Activated T-cell treated with anti-CD3 and anti-CD28 coated beads for 24 hours (primary cell): ENCODE measurements at places on chromosomes 1 and 21.

- DNase-seq = peak; percentile 61
Measured at GRCh38 chr1:234608911-234609690, 877 bp downstream of the IRF2BP2 start.

DNA sequence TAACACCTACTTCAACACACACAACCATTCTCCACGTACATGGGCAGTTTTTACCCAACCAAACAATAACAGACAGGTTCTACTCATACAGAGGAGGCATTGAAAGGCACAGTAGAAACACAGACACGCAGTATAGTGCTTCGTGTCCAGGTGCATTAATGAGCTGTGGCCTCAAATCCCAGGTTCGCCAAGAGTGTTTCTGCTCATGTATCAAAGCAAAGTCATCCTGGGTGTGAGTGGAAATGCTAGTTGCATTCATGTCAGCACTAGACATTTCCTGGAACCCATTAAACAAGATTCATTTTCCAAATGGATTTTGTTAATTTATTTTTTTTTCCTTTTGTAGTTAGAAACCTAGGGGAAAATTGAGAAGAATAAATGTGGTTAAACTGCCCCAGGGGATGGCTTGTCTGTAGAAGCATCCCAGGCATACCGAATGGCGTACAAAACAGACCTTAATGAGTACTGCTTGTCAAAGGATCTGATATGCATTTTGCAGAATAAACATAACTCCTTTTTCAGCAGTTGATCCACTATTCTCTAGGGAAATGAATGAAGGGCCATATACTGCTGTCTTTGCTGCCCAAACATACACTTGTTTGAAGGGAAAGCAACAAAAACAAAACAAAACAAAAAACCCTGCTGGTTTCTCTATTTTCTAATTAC lies 298.6 kb upstream of the ST6GALNAC5 start:
- no peak for DNase-seq

- no peak for DNase-seq
Measured at GRCh38 chr21:27078915-27079314, 112.0 kb upstream of the ADAMTS5 start.

- no peak for DNase-seq
Measured at GRCh38 chr21:17371450-17371849, 141.4 kb upstream of the CXADR start.

- no peak for DNase-seq
Measured at GRCh38 chr1:110734133-110734680, 59.5 kb upstream of the KCNA3 start.

DNA sequence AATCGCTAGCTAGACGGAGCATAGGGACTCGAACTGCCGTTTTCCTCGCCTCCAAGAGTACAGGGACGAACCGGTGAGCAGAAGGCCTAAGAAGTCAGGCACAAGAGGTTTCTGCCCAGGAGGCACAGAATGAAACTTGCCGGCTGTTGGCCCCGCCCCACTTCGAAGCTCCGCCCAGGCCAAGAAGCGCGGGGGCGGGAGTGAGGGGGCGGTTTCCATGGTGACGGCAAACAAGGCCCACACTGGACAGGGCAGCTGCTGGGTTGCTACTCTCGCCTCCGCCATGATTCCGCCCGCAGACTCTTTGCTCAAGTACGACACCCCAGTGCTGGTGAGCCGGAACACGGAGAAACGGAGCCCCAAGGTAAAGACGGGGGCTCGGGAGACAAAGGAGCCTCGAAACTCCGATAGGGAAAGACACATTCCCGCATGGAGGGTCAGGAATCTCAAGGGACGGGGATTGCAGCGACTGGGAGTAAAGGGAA lies at the start of gene DNALI1:
Gene DNALI1 (plus strand): TSS at position 229 of the 485 bp plus-strand sequence. CDS start 55 bp downstream, at position 284.
- no peak for DNase-seq

DNA sequence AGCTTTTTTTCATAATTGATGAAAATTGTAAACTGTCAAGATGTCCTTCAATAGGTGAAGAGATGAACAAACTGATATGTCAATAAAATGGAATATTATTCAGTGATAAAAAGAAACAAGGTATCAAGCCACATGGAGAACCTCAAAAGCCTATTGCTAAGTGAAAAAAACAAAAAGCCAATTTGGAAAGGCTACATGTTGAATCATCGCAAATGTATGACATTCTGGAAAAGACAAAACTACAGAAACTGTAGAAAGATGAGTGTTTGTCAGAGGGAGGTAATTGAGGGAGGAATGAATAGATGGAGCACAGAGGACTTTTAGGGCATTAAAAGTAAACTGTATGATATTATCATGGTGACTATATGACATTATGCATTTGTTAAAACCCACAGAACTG lies 34.5 kb upstream of the USP25 start:
- no peak for DNase-seq

GRCh38 chr1:24870551-24871195 lies 59.4 kb downstream of the RUNX3 start:
- DNase-seq = no peak

DNA sequence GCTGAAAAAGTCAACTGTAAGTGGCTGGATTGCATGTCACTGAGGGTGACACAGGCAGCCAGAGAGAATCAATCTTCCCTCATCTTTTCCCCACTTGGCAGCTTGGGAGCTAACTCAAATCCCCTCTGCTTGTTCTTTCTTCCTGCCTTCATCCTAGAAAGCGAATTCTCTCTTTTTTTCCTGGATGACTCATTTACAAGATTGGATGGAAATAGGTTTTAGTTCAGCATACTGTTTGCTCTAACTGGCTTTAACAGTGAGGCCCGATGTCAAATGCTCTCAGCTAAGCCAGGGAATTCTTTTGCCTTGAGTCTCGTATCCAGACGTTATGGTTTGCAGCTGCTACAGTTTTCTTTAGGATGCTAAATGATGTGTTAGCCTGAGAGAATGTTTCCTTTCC lies 72.7 kb downstream of the HUNK start:
- DNase-seq = no peak

DNA sequence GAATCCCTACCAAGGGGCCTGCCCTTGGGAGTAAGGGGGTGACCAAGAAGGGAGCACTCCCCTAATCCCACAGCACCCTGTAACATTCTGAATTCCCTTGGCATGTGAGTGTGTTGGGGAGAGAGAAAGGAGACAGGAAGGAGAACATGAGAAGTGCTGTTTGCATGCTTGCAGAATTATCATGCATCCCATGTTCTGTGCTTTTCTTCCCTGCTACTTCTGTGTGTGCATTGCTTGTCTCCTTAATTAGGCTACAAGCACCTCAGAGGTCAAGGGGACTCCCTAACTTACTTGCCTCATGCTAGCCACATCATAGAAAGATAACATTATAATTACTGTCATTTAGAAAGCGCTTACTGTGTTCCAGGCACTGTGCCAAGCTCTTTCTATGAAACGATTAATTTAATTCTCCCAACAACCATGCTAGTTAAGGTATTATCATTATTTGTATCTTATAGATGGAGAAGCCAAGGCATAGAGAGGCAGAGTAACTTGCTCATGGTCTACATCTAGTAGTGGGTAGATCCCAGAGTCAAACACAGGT lies 11.1 kb downstream of the NOS1AP start:
- DNase-seq = no peak

DNA sequence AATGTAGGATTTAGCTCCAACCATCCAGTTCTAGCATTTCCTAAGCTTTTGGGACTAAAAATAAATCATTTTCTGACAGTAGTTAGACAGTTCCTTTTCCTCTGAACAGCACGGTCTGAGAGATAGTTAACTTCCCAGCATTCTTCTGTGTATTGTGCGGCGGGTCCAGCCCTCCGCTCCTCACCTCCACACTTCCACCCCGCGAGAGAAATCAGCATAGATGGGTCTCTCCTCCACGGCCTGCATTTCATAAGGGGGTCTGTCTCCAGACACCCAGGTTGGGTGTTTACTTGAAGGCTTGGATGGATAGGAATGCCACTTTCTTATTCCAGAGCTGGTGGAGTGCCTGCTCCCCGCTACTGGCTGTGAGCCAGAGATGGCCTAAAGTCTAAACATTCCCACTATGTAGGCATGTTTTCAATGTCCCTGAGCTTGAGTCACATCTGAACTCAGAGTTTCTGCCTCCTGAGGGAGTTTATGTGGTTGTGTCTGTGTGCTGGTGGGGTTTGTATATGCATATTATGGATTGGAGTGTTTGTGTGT lies 38.0 kb upstream of the PPP2R5A start:
- DNase-seq = no peak

DNA sequence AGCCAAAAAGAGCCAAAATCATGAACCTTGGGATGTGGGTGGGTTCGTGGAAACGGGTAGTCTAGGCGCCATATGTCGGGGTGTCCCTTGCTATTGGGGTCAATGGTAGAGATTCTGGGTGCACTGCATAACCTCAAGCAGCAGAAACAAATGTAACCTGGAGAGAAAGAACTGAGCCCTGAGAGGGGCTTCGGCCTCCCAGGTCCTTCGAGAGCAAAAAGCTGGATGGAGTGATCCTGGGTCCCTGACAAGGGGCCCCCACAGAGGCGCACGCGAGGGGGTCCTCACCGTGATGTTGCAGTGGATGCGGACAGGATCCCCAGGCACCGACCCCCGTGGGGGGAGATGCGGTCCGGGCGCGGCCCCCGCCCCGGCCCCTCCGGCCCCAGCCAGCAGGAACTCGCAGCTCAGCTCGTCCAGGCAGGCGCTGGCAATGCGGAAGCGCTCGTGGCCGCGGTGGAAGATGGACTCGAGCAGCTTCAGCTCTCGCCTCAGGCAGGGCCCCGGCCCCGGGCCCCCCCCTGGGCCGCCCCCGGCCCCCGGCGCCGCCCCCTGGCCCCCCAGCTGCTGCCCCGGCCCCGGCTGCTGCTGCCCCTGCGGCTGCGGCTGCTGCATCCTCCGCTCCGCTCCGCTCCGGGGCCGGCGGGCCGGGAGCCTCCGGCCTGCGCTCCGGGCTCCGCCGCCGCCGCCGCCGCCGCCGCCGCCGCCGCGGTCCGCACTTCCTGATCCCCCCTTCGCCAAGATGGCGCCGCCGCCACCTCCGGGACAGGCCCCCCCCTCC lies at the start of gene UBE2Q1:
Gene UBE2Q1 (minus strand): TSS at position 724 of the 781 bp plus-strand sequence. CDS start 109 bp downstream, at position 615.
- DNase-seq = peak; percentile 6

DNA sequence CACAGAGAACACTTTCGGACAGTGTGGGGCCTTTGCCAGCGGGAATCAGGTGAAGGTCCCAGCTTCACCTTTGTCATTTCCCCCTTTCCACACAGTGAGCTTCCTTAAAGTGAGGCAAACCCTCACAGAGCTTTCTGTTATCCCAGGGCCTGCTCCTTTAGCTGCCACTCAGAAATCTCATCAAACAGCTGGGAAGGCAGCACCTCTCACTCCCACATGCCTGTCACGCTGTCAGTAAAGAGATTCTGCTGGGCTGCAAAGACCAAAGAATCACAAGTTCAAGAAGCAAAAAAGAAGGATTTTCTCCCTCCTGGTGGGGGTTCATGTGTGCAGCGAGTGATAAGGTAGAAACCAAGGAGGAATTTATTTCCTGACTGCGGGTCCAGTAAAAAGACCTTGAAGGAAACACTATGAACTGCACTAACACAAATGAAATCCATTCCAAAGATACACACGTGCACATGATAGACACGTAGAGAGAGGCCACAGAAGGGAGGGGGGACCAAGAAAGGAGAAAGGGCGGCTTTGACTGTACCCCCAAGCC lies 44.0 kb downstream of the HTR6 start:
- DNase-seq = no peak

- no peak for DNase-seq
Measured at GRCh38 chr1:84758968-84759491, 68.8 kb upstream of the SSX2IP start.

- no peak for DNase-seq
Measured at GRCh38 chr1:226575739-226576378, 27.3 kb downstream of the STUM start.

- no peak for DNase-seq
Measured at GRCh38 chr1:112807117-112807516, 92.0 kb upstream of the PPM1J start.

DNA sequence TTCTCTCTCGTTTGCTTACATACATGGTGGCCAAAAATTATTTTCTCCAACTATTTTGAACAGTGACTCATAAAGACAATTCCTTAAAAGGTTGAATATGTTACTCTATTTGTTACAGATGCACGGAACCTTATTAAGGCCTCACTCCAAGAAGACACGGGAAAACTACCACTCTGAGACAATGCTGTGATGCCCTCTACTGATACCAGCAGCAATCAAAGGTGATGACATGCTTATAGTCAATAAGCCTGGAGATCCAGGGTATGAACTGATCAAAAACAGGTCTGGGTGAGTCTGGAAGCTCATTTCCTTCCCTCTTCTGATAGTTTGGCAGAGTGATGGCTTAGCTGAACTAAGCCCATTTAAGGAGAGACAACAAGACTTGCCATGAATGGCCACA lies 563.0 kb downstream of the LRRIQ3 start:
- no peak for DNase-seq

GRCh38 chr1:33399375-33399774 lies 31.5 kb downstream of the PHC2 start:
- DNase-seq = no peak

DNA sequence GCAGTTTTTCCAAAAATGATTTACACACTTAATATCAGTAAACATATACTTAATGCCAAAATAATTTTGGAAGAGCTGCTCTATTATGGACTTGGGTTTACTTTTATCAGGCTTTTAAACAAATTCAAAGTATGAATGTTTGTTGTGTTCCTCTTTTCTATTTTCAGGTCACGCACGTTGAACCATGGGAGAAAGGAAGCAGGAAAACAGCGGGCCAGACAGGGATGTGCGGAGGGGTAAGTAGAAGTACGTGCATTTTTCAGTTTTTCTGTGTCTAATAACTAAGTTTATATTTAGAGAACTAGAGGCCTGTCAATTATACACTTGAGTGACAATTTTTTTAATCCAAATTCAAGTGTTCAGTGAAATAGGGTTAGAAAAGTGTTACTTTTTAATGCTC lies 3.4 kb downstream of the PRPF38B start:
- no peak for DNase-seq

GRCh38 chr1:11453742-11454491 lies 25.0 kb upstream of the DISP3 start:
- no peak for DNase-seq

DNA sequence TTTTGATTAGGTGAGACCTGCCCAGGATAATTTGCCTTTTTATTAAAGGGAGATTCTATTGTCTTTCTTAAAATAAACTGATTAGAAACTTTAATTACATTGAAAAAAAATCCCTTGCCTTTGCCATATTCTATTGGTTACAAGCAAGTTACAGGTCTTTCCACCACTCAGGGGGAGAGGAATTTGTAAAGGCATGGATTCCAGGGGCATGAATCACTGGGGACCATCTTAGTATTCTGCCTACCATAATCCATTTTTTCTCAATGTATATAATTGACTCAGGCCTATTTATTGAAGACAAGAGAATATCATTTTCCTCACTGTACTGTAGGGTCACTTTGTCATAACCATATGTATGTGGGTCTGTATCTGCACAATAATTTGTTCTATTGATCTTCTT lies 124.3 kb upstream of the PDE4B start:
- no peak for DNase-seq
